ENCODE measurements at places on chromosomes 16 and 17.
A peak's percentile ranks its signal among the peaks of the same experiment; 100 is the strongest.

DNA sequence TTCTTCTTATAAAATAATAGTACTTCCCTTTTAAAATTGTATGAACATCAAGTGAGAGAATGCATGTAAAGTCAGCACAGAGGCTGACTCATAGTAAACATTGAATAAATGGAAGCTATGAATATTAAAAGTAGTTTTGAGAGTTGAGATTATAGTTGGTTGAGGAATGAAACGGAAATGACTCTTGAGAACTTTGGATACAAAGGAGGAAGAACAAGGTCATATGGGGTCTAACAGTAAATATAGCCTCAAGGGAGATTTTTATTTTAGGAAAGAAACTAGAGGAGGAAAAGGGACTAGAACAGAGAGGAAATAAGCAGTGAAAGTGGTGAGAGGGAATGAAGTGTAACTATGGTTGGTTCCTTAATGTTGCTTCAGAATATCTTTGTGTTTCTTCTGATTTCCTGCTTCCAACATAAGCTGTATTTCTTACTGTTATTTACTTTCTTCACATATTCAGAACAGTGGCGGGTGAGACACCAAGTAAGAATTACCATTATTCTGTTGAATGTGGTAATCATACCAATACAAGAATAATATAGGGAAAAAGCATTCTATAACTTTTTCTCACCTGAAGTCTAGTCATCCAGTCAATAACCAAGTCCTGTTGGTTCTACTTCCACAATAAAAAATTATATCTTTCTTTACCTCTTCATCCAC is 165.1 kb downstream of the CHD9 start:
- no peak for DNase-seq

DNA sequence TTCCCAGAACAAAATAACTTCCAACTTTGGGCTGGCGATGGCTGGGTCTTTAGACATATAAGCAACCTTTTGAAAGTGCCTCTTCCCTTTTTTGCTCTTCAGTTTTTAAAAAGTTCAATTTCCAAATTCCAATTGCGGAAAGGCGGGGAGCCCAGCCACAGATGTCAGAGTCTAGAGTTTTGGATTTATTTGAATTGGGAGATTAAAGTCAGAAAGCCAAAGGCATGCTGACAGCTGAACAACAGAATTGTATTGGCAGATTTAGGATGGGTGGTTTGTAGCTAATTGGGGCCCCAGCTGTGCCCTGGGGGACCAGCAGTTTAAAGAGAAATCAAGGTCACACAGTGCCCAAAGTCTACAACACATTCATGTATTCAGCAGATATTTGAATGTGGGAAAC is 10.5 kb downstream of the YPEL2 start:
- no peak for DNase-seq

DNA sequence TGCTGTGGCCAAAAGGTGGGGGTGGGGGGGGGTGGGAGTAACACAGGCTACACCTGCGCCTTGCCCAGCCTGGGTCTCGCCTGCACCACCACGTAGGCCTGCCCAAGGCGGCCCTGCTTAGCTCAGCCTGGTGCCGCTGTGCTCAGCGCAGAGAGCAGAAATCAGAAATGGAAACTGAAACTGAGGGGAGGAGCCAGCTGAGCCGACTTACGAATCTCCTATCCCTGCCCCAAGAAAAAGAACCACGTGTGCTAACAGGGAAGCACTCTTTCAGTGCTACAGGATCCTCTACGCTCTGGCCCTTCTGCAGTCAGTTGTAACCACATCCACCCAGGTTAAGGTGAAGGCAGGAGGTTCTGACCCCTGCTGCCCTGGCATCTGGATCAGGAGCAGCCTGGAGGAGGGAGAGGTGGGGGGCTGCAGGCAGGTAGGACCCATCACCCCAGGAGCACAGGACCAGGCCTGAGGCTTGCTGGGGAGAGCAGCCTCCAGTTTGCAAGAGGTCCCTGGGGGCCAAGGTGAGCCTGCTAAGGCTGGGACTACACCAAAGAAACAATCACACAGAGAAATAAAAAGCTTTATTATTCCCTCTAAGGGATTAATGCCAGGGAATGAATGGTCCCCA is at the start of gene DHX58:
Gene DHX58 (minus strand): TSS at position 163 of the 625 bp plus-strand sequence. CDS start 822 bp downstream, outside the sequence.
- peak; percentile 87 for DNase-seq

- DNase-seq = no peak
Measured at GRCh38 chr17:61248399-61248798, 151.2 kb upstream of the TBX2 start.

DNA sequence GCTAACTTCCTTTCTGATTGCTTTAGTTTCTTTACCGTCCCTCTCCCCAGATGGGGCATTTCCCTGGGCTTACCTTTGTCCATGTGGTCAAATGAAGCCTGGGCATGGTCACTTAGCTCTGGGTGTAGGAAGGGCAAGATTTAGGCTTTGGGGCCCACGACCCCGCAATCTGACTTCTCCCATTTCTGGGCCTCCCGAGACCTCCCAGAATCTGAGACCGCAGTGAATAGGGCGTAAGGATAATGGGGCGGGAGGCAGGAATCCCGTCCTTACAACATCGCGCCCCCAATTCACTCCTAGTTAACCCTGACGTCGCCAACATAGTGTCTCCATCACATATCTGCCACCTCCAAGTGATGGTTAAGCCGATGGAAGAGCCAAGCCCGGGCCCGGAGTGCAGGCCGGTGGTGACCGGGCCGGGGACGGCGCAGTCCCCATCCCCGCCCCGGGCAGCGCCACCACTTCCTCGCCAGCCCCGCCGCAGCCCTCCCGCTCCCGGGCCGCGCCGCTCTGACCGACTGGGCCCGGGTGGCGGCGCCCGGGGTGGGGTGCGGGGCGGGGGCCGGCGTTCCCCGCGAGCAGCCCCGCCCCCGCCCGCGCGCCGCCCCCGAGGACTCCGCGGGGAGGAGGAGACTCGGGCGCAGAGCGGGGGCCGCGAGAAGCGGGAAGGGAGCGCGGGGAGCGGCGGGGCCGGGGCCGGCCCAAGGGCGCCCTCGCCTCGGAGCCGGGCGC is at the start of gene RHBDL3:
Gene RHBDL3 (plus strand): TSS at position 641 of the 732 bp plus-strand sequence. CDS start 358 bp downstream, outside the sequence.
- no peak for DNase-seq

DNA sequence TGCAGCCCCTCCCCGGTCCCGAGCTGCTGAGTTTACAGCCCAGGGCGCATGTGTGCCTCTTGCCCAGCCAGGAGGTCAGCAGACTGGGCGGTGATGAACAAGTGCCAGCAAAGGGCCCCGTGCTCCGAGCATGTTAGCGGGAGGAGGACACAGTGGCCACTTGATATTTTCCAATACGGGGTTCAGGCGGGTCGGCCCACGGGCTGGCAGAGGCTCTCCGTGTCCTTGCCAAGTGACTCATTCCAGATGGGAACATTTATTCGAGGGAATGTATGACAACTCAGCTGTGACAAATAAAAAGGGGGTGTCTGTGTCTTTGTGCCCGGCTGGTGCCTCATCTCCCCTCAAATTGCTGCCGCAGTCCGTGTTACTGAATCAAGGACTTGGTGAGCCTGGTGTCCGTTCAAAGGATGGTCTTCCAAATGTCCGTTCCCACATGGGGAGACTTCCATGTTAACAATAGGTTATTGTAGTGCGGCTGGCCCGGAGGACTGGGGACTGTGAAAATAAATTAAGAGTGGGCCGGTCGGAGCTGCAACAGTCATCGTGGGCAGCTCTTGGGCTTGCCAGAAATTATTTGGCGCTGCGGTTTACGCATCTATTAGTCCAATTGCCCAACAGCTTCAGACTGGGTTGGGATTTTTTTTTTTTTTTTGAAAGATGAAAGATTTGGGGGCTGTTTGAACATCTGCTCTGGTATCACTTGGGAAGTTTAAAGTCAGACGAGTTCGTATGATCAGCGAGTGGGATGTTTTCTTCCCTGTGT is 174.0 kb upstream of the CIBAR2 start:
- DNase-seq = no peak

- DNase-seq = no peak
Measured at GRCh38 chr16:83689385-83689831, 118.4 kb upstream of the HSBP1 start.

Data from activated CD4-positive, alpha-beta memory T cell treated with anti-CD3 and anti-CD28 coated beads, Interleukin-2, amount 10 ng/mL, durations not matched to agents 7 days and 5 days (primary cell).